HS-27A (cell line): ENCODE measurements at places on chromosomes 12 and 14.
A peak's percentile ranks its signal among the peaks of the same experiment; 100 is the strongest.

DNA sequence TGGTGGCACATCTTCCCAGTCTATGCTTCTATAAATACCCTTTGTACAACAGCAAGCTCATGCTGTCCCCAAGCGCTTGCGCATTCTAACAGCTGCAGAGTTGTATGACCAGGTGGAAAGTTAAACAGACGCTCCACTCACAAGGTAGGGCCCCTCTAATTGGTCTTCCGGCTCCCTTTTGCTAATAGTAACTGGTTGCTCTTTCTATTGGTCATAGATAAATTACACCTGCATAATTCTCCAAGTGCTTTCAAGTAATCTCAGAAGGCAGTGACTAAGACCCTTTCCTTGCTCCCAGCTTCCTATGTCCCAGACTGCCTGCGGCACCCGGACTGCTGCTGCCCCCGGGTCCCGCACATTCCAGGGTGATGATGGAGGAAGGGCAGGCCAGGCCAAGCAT, 6.1 kb upstream of the TSPAN9 start:
- no peak for DNase-seq

DNA sequence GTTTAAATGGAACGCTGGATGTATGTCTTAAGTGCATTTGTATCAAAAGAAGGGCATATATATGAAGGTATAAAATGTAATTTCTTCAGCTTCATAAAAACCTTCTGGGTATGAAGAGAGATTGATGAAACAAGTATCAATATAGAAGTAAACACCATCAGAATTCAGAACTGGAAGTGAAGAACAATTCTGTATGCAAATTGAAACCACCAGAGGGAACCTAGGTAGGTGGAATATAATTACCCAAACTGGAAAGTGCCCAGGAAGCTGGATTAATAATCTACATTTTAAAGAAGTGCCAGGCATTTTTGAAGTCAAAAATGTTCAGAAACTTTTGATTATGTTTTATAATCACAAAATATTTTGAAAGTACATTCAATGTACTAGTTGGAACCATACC, 336.2 kb upstream of the GARIN6 start:
- DNase-seq, result no peak

DNA sequence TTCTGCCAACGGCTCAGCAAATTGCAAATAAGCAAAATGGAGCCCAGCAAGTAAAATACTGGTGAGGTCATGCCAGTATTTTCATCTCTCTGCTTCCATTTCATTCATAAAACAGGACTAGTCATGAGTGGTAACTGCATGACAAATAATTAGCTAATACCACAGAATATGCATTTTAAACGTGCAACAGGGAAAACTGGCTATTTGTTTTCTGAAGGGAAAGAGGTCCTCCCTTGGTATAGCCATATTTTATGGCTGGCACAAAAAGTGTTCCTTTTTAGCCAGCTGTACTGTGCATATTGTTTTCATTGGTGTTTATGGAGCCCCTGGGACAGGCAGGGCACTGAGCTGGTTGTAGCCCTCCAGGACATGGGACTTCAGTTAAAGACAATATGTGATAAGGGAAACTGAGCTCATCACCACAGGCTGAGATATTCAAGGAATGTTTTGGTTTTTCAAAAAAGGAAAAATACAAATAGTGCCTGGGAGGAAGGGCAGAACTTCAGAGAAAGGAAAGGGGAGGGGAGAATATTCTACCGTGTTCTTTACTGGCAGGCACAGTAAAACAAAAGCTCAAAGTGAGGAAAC, 26.1 kb upstream of the FOXN3 start:
- no peak for DNase-seq

GRCh38 chr12:92425165-92425564, 277.6 kb upstream of the PLEKHG7 start:
- no peak for DNase-seq

DNA sequence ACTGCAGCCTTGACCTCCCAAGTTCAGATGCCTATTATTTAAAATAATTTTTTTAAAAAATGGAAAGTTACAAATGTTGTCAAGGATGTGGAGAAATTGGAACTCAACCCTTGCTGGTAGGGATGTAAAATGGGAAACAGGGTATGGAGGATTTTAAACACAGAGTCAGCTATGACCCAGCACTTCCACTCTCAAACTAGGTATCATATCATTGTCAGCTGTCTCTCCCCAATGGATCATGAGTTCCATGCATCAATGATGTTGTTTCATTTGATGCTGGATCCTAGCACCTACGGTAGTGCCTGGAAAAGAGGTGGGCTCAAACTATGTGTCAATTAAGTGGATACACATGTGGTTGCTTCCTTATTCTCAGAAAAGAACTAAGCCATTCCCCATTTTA, 150.9 kb downstream of the RIMBP2 start:
- no peak for DNase-seq

- no peak for DNase-seq
Measured at GRCh38 chr14:78251308-78251707, 81.1 kb downstream of the NRXN3 start.

- no peak for DNase-seq
Measured at GRCh38 chr12:115972241-115972640, 305.3 kb downstream of the MED13L start.

- no peak for DNase-seq
Measured at GRCh38 chr14:35480119-35480769, 53.7 kb upstream of the INSM2 start.

DNA sequence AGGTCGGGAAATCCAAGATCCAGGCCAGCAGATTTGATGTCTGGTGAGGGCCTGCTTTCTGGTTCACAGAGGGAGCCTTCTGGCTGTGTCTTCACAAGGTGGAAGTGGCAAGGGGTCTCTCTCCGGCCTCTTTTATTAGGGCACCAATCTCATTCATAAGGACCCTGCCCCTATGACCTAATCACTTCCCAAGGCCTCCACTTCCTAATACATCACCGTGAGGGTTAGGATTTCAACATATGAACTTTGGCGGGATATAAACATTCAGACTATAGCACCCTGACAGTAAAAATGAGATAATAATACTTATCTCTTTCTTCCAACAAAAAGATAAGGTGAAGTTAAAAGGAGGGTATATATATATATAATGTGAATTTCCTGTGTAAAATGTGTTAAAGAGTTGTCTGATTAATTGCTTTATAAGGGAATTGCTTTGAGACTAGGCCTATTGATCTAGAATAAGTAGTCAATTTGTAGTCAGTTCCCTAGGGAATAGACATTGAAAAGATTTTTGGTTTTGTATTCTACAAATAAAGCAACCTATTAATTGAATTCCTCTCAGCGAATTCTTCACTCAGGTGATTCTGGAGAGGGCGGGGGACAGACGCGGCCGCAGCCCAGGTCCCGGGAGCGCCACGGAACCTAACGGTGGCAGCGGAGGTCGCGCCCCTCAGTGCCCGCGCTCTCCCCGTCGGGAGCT, 516 bp upstream of the LGALS3 start:
- DNase-seq, result no peak

- peak; percentile 66 for DNase-seq
Measured at GRCh38 chr12:123043536-123044001, 63.1 kb downstream of the ARL6IP4 start.

- no peak for DNase-seq
Measured at GRCh38 chr12:122023339-122024131, 1.9 kb downstream of the BCL7A start.

DNA sequence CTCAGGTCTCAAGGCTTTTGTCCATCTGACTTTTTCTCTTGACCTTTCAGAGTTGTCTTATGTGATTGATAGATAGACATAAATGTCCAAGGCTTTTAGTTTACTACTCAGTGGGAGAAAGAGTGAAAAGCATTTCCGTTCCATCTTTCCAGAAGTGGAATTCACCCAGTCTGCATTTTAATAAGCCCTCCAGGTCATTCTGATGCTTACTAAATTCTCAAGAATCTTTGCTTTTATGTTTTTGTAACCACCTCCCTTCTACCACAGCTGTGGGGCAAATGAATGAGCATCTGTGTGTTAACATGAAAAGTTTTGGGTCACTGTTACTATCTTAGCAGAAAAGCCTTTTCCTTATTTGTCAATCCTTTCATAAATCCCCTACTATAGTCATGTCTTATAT, 251.4 kb downstream of the LRIG3 start:
- DNase-seq, result peak; percentile 52

DNA sequence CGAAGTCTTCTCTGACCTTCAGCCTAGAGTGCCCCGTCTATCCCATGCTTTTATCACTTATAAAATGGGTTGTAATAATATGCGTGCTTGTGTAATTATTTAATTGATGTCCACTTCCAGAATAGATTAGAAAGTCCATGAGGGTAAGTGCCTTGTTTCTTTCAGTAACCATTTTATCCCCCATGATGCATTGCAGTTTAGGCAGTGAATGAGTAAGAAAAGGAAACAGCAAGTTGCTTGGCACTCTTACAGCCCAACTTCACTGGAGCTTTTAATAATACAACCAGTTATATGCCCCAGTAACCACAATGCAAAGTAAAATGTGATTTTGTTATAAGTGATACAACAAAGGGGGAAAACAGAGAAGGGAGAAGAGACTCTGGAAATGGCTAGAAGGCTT, 287.3 kb downstream of the MED13L start:
- DNase-seq, result no peak

DNA sequence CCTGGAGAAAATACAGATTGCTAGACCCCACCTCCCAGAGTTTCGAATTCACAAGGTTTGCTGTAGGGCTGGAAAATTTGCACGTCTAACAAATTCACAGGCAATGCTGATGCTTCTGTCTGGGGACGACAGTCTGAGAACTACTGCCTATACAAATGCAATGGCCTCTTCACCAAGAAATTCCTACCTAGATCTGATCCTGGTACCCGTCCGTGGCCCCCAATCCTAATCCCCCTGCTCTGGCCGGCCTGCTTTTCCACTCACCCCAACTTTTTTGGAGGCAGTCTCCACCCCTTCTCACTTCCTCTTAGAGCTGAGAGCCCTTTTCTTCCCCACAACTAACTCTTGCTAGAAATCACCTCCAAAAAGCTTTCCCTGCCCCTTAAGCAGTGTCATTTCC, 3.1 kb upstream of the SSH1 start:
- DNase-seq, result no peak

DNA sequence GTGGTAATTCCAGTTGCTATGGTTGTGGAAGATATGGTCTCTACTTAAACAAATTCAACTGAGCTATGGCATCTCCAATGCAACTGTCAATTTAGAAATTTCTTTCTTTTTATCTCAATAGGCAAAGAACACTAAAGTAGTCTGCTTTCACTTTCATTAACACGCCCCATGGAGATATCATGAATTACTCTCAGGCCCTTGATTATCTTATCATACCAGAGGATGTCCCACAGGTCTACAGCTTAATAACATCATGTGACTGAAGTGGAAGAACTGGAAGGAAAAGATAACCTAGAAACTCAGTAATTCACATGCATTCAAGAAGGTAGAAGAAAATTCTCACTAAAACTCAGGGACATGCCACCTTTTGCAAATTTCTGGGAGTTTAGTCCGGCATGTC, 114.3 kb downstream of the FLRT2 start:
- DNase-seq, result no peak

DNA sequence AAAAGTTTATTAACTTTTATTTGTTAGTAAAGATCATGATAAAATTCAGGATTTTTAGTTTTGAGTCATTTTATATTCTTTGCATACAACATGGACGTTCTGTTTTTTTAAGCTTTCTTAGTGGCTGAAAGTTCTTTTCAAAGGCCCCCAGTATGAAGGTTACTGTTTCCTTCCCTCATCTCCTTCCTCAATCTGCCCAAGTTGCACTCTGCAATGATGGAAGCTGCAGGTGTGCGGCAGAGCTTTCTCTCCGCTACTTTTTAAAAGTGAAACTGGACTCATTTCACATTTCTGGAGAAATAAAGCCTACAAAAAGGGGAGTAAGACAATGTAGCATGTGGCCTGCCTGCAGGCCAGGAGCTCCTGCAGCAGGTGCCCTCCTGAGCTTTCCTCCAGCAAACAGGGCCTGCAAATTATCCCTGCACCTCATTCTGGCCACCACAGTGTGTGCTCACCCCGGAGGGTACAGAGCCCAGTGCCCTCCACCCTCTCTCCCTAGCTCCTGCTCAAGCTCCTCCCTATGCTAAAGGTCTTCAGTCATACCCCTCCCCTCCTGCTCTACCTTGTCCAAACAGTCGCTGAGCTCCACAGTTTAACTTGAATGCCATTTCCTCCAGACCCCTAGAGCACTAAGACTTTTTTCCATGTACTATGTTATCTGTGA, 78.9 kb downstream of the SETD3 start:
- DNase-seq, result no peak

DNA sequence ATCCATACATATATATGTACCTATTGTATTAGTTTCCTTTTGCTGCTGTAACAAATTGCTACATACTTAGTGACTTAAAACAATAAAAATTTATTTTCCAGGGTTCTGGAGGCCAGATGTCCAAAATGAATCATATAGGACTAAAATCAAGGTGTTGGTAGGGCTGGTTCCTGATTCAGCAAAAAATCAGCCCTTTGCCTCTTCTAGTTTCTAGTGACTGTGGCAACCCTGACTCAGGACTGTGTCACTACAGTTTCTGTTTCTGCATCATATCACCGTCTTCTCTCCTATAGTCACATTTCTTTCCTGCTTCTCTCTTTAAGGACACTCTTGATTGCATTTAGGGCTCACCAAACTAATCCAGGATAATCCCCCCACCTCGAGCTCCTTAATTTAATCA, 386.3 kb upstream of the TBX3 start:
- DNase-seq, result no peak

DNA sequence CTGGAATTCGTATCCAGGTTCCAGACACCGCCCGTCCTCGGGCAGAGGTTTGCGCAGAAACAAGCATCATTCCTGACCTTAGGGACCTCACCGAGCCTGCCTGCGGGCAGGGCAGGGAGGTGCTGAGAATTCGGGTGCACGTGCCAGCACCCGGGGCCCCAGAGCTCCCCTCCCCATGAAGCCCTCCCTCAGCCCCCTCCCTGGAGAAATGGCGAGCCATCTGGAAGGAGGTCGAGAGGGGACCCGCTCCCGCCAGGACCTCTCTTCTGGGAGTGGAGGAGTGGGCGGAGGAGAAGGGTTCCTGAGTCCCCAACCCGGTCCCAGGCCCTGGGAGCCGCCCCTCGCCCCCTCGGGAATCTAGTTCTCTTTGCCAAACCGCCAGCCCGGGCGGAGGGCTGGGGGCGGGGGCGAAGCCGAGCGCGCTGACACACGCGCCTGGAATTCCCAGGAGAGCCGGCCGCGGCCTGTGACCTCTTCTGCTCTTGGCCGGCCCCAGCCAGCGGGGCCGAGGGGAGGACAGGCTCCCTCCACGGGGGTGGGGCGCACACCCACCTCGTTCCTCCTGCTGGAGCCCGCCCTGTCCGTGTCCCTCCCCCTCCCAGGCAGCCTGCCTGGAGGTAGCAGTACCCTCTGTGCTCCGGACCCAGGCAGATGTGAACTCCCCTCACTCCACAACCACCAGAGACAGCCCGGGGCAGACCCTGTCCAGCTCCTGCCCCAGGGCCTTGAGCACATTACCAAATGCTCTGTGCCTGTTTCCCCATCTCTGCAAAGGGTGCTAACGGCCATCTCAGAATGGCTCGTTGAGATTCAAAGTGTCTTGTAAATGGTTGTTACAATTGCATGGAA, 23.0 kb upstream of the GPR132 start:
- DNase-seq, result peak; percentile 36
